CD8-positive, alpha-beta T cell (primary cell): ENCODE measurements at places on chromosomes 2 and 18.

GRCh38 chr2:38835990-38836389 is 39.7 kb downstream of the DHX57 start:
- no peak for DNase-seq

DNA sequence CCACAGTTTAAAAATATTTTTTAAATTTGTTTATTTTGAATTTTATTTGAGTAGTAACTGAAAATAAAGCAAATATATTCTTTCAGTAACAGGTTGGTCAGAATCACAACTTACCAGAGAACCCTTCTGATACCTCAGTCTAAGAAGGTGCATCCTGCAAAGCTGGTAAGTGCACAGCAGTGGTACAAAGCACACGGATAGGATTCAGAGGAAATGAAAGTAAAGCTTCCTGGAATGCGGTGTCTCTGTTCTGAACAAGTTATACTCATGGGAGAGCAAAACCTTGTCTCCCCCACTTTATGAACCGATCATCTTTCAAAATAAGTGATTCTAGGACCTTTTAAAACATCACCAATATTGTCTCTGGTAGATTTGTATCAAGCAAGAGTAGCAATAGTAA is 398.3 kb downstream of the TMX3 start:
- no peak for DNase-seq

- peak; percentile 49 for DNase-seq
These were observed 36.8 kb downstream of the MOGAT1 start for GRCh38 chr2:222708274-222708710.

- DNase-seq: no peak
These were observed 142.3 kb downstream of the TANC1 start for GRCh38 chr2:159110784-159111183.

DNA sequence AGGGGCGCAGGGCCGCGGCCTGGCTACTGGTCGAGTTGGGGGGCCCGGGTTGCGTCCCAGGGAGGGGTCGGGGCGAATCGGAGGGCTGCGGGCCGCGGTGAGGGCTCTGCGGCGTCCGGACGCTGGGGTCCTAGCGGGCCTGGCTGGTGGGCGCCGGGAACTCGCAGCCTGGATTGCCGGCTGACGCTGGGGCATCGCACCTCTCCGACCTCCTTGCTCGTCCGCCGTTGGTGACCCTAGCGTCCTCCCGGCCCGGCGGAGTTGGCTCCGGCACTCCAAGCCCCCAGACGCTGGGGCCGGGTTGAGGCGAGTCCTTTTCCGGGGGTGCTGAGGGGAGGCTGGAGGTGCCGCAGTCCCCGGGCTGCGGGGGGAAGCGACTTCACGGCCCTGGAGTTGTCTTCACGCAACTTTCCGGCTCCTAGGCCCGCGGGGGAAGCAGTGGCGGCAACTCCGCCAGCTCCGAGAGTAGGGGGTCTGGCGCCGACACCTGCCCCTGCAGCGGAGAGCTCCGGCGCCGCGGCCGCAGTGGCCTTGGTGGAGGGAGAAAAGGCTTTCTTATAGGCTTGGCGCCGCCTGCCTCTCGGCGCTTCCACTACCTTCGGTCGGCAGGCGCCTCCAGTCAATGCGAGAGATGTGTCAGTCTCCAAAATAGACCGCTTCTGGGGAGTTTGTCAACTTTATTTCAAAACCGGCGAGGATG is 70.3 kb downstream of the HAUS1 start:
- no peak for DNase-seq

DNA sequence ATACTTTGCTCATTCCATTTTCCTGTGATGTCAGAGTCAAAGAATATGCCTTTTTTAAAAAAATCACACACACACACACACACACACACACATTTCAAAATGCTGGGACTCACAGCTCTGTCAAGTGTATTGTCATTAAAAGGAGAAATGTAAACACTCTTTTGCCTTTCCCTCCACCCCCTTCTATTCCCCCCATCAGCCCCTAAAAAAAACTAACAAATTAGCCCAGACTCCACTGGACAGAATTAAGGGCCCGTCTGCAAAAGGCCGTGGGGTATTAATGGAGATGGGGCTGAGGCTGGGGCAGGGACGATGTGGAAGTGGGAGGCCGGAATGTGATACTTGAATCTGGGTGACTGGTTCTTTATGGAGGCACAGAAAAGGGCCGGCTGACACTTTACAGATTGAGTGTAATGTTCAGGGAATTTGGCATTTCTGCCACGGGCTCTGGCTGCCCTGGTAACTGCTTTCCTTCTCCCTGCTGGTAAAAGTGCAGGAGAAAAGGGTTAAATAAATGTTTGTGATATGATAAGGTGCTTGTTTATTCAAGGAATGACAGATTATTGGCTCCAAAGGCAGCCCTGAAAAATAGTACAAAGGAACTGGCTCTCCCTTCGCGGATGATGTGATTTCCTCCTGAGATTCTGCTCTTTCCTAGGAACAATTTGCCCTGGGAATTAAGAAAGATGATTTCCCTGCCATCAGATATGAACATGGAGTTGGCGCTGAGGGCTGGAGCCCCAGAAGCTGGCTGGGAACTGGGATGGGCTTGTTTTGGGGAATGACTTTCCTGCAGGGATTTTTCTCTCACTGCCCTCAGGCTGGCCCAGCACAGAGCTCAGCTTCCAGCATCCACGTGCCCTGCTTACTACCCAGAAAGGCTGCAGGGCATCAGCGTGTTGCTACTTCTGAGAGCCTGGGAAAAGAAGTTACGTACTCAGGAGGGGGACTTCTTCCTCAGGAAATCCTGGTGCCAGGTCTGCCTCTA is 52.8 kb upstream of the CTAGE1 start:
- DNase-seq: no peak

DNA sequence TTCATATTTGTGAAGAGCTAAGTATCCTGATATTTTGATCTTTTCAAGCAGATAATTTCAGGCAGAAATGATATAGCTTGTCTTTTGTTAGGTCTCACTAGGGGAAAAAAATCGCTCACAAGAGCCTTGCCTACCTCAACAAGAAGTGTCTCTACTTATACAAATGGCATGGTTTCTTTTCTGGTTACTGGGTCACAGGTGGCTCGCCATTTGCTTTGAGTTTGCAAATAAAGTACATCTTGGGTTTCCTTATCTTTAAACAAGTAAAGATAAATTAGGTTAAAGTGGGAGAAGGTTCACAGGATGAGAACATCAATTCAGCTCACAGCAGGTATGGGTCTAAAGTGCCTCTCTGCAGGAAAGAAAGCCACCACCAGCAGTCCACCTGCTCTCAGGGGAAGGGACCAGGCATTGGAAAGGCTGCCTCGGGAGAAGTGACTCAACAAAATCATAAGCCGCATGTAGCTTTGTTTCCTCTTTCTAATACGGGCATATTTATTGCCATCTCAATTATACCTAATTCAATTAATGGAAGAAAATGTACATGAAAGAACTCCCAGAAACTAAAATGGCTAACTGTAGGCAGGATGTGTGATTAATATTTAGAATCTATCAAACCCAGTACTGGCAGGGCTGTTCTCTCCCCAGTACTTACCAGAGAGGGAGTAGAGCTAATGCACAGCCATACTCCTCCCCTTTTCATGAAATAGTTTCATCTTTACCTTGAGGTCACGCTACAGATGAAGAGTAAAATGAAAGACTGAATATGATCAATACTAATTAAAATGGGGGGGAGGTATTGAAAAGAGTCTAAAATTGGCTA is 28.3 kb downstream of the CDC42EP3 start:
- no peak for DNase-seq

DNA sequence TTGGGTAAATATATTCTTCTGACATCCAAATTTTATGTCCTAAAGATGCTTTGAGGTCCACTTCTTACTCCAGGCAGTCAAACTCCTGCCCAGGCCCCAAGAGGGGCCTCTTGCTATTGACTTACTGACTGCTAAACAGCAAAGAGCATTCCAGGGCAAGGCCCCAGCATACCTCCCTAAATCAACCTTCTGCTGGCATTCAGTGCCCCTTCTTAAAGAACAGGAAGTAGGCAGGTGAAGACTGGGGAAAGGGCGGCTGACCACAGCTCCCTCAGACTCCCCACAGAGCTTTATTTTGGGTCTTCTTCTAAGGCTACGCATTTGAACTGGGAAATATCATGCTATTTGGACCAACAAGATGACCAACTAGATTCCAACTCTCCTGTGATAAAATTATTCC is 68.9 kb downstream of the USP40 start:
- DNase-seq: no peak

DNA sequence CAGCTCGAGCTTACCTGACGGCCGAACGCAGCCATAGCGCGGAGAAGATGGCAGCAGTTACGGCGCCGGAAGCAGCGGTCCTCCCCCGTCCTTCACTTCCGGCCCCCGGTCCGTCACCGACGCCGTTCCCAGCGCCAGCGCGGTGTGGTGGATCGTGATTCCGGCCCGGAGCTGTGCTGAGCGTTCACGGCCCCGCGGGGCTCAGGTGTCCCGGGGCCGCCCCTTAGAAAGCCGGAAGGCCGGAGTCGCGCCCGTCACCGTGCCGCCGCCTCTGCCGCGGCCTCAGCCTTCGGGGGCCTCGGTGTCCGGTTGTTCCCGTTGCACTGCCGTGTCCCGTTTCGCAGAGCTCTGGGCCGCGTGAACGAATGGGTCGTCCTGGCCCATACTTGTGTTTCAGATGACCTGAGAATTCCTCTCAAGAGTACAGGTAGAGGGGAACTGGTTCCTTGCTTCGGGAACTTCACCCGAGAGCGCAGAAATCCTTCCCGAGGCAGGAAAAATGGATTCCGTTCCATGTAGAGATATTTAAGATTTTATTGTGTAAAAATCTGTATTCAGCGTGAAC is at the start of gene MTERF4:
TSS of gene MTERF4 (minus strand) at position 49 of the 565 bp plus-strand sequence. CDS start at position 35, 14 bp downstream.
- peak; percentile 88 for DNase-seq

GRCh38 chr2:123659120-123659519 is 366.0 kb upstream of the CNTNAP5 start:
- DNase-seq: no peak

DNA sequence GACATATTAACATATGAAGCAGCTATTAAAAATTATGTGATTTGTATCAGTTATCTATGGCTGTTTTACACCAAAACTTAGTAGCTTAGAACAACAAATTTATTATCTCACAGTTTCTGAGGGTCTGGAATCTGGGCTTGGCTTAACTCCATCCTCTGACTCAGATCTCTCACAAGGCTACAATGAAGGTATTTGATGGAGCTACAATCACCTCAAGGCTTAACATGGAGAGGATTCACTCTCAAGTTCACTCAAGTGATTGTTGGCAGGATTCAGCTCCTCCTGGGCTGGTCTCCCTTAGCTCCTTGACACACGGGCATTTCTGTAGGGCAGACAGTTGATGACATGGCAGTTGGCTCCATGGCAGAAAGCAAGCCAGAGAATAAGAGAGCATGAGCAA is 133.0 kb upstream of the SLC14A2 start:
- no peak for DNase-seq

DNA sequence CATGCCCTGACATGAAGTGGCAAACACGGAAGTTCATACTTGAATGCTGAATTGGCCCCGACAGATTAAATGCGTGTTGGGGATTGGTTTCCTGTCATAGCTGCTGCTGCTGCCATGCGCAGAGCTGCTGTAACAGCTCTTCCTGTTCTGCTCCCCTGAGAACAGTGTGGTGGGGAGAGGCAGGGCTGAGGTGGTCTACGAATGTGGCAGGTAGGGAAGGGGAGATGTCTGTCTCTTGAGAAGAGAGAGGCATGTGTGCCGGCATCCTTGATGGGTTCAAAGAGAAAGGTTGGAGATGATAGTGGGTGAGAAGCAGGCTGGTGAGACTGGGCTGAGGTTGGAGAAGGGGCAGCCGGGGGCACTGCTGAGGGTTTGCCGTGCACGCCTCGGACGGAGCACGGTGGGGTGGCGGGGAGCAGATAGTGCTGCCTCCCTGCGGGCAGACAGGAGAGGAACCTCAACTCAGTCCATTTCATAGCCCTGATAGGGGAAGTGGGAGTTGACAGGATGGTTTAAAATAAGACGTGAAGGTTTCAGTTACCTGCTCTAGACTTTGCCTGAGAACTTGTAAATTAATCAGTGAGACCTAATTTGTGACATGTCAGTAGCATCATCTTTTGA is 46.1 kb downstream of the TMEM185B start:
- peak; percentile 67 for DNase-seq

DNA sequence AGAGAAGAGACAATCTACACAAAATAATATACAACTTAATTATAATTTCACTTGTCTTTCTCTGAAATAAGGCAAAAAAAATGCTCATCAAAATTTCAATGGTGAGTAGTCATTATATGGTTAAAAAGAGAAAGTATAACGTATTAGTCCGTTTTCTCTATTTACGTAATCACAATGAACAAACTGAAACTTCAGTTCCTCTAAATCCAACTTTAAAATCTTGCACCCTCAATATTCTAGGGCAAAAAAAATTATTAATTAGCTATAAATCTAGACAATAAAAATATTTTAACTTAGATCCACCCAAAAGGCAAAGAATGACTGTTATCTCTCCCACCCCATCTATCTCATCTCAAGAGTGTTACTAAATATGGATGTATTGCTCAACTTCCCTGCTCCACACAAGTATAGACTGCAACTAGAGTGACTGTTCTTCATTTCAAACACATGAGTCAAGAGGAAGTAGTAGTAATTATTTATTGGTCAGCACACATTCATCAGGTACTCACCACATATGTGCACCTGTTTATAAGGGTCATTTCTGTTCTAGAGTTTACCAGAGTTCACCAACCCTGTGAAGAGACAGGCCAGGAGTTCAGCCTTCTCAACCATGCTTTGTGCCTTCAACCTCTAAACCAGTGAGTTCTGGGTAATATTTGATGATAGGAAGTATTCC is 36.4 kb downstream of the STK39 start:
- no peak for DNase-seq

GRCh38 chr2:230471074-230471473 is 55.1 kb downstream of the SP100 start:
- no peak for DNase-seq

DNA sequence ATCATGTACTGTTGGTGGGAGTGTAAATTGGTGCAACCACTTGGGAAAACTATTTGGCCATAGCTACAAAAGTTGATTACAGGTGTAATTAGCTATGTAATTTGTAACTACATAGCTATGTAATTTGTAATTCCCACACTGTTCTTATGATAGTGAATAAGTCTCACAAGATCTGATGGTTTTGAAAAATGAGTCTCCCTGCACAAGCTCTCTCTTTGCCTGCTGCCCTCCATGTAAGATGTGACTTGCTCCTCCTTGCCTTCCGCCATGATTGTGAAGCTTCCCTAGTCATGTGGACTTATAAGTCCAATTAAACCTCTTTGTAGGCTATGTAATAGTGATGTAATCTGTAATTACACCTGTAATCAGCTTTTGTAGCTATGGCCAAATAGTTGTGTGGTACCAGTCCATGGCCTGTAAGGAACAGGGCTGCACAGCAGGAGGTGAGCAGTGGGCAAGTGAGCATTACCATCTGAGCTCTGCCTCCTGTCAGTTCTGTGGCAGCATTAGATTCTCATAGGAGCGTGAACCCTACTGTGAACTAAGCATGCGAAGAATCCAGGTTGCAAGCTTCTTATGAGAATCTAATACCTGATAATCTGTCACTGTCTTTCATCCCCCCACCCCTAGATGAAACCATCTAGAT is 133.7 kb upstream of the COPS8 start:
- no peak for DNase-seq

- no peak for DNase-seq
These were observed 601.2 kb downstream of the ADCYAP1 start for GRCh38 chr18:1505856-1506255.

GRCh38 chr18:54813977-54814565 is 14.2 kb upstream of the RAB27B start:
- DNase-seq: no peak

GRCh38 chr2:98479371-98479770 is 34.7 kb downstream of the INPP4A start:
- DNase-seq: no peak
